ENCODE measurements at places on chromosomes 3 and 15. TPM values are rescaled to one million over a fixed set of nuclear protein-coding genes. Genes with fewer than 3 reads are reported as not detected.

- no peak for DNase-seq
These were observed 461.8 kb downstream of the SHQ1 start for GRCh38 chr3:72386327-72387000.

GRCh38 chr3:55252921-55253320 is 234.2 kb downstream of the WNT5A start:
- no peak for DNase-seq

DNA sequence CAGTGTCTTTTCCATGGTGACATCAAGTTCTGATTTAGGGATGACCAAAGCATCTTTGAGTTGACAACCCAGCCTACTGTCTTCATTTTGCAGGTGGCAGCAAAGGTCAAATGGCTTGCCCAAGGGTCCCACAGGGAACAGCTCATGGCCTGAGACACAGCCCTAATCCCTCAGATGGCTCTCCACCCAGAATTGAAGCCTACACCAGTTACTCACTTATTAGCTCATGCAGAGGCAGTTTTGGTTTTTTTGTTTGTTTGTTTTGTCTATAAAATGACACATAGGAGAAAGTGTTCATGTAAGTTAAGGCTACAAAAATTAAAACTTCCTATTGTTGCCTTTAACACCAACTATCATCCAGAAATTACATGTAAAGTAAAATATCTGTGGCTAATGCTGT is 167.9 kb downstream of the OSBPL10 start:
- DNase-seq = no peak

DNA sequence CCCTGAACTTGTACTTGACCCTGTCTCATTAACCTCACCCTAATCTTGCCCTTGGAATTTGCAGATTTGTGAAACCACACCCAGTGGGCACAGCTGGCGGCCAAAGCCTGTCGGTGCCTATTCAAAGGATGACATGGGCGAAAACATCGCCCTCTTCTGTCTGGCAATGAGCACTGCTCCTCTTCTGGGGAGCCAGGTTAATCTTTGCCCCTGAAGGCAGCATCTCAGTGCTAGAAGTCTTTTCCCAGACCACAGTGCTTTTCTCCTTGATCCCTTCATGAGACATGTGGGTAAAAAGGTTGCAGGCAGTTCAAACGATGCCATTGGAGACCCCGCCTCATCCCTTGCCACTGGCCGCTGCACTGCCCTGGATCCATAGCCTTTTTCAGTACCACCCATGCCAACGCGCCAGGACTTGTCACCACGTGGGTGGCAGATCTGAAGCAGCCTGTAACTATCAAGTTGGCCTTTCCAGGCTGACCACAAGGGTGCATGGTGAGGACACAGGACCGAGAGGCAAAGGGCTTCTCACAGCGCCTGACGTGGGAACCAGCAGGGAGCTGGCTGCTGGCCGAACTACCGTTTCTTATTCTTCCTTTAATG is 6.5 kb upstream of the DNASE1L3 start:
- peak; percentile 88 for DNase-seq

- no peak for DNase-seq
These were observed 84.8 kb upstream of the FOXB1 start for GRCh38 chr15:59918994-59919951.

Gene SLC9C1
- total RNA-seq = 0.29 TPM

Measured in posterior vena cava (tissue), 2 donors.